Activated B cell treated with CpG ODN at 0.5 μM for 24 hours (primary cell): ENCODE measurements at places on chromosomes 2 and 18.

DNA sequence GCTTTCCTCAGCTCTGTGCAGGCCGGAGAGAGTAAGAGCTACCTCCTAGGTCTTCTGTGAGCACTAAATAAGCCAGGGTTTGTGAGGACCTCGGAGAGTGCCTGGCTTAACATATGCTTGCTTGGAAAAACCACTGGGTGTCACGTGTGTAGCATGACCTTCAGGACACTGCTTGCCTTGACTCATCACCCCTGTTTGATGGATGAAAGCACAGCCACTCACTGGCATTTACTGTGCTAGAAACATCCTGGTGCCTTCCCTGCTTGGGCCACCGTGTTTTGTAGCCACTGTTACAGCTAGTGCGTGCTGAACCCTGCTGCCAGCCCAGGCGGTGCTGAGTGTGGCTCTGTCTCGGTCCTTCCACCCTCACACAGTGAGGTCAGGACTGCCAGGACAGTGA, 34.8 kb upstream of the ITM2C start:
- no peak for DNase-seq

DNA sequence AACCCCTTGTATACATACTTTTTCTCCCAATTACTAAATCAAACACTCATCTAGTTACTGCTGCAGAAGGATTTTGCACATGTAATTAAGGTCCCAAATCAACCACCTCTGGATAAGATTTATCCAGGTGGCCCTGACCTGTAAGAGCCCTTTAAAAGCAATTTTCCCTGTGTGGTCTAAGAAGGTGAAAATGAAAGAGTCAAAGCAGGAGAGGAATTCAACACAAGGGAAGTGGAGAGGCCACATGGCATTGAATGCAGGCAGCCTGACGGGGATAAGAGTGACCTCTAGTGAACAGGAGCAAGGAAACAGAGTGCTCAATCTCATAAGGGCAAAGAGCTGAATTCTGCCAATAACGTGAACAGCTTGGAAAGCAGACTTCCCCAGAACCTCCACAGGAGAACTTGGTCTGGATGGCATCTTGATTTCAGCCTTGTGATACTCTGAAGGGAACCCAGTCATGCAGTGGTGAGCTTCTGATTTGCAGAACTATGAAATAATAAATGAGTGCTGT, 27.2 kb downstream of the PPP3R1 start:
- DNase-seq, result no peak

DNA sequence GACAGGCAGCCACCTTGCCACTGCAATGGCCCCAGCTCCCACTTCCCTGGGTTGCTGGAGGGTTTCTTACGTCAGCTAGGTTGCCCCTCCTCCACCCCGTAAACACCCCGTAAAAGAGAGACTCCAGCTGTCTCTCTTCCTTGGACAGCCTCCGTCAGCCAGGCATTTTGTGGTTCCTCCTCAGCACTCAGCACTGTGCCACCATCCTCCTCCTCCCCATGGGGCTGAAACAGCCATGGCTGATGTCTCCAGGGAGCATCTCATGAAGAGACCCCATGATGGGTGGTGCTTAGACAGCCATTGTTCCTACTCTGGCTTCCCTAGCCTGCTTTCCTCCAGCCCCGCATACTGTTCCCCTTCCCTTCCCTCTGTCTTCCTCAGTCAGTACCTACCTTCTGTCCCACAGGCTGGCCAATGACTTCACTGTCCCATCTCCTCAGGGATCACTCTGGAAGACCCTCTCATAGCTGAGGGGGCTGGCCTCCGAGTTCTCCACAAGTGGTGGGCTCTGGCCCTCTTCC, 143.3 kb upstream of the SIX3 start:
- no peak for DNase-seq

- DNase-seq, result no peak
Observed at GRCh38 chr2:194698012-194698411, 959.0 kb upstream of the SLC39A10 start.

GRCh38 chr2:221791844-221792243, 219.7 kb upstream of the EPHA4 start:
- no peak for DNase-seq

GRCh38 chr2:158473719-158474392, 17.1 kb downstream of the PKP4 start:
- no peak for DNase-seq

GRCh38 chr2:18871430-18871829, 282.1 kb upstream of the NT5C1B start:
- DNase-seq, result no peak
